OCI-M1 (cell line): ENCODE measurements at places on chromosomes 12 and 14.
A peak's percentile ranks its signal among the peaks of the same experiment; 100 is the strongest.

DNA sequence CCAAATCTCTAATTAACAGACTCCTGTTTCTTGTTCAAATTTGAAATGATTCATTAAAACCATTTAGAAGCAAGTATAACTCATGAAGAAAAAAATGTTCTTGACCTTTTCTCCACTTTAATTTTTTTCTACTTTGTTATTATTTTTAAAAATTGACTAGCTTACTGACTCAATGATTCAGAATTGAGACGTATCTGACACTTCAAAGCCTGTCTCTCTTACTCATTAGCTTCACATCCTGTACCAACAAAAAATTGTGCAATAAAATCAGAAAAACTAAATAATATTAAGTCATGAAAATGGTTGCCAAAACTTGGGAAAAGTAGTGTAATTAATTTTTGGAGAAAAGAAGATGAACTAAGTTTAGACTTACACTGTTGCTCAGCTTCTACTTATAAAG is 331.2 kb downstream of the SLC16A7 start:
- no peak for DNase-seq

GRCh38 chr12:11621797-11622423 is 27.6 kb upstream of the ETV6 start:
- DNase-seq: peak; percentile 35

DNA sequence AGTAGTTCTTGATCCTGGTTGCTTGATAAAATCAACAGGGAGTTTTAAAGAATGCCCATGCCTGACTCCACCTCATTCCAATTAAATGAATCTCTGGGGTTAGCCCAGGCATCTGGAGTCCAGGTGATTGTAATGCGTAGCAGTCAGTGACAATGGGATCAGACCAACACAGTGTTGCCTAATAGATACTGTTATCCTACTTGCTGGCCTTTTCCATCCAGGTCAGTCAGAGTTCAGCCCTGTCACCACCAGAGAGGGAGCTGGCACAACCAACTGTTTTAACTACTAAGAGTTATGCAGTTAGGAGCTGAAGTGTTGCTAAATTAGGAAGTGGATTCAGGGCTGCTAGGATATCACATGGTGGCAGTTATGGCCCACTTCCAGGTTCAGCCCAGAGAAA is 107.1 kb downstream of the GPR135 start:
- DNase-seq: peak; percentile 15

GRCh38 chr12:11771356-11771755 is 121.9 kb downstream of the ETV6 start:
- peak; percentile 13 for DNase-seq

DNA sequence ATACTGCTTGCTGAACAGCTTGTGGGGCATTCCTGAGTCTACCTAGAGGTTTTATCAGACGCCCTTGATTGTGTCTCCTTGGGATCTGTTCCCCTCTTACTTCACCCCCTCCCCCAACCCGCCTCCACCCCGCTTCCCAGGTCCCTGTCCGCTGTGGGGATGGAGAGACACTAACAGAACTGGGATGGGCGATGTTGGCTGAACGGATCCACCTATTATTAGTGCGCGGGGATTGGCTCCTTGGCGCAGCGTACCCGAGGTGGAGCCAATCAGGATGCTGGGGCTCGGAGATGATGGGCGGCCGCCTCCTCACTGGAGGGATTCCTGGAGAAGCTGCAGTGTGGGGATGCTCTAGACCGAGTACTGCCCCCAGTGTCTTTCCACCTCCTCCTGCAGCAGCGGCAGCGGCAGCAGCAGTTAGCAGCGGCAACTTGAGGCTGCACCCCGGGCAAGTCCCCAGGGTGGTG is at the start of gene SYT1:
Gene SYT1 (plus strand): TSS at position 372 of the 467 bp plus-strand sequence.
- DNase-seq: no peak

DNA sequence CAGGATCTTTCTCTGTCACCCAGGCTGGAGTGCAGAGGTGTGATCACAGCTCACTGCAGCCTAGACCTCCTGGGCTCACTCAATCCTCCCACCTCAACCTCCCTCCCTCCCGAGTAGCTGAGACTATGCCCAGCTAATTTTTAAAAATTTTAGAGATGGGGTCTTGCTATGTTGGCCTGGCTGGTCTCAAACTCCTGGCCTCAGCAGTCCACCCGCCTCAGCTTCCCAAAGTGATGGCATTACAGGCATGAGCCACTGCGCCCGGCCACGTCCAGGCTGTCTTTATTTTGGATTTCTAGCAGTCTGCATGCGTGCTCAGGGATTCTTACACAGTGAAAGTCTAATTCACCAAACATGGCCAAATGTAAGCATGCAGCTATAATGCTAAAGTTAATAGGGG is 17.8 kb downstream of the SLC8B1 start:
- no peak for DNase-seq

DNA sequence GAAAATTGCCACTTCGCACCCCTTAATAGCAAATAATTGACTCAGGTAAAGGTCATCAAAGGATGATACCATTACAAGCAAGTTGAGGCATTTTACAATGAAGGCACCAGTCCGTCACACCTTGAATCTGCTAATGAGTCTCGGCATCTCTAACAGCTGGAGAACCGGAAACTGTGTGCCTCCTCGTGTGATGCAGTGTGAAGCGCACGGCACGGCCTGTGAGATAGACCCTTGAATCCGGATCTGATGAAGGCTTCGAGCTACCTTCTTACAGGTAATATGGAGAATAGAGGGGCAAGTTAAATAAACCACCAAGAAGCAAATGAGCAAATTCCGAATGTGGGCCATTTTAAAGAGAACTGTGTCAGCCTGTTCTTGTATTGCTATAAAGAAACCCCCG is 19.8 kb upstream of the TUBA1A start:
- DNase-seq: no peak

GRCh38 chr14:64954491-64955240 is 12.1 kb upstream of the GPX2 start:
- no peak for DNase-seq

DNA sequence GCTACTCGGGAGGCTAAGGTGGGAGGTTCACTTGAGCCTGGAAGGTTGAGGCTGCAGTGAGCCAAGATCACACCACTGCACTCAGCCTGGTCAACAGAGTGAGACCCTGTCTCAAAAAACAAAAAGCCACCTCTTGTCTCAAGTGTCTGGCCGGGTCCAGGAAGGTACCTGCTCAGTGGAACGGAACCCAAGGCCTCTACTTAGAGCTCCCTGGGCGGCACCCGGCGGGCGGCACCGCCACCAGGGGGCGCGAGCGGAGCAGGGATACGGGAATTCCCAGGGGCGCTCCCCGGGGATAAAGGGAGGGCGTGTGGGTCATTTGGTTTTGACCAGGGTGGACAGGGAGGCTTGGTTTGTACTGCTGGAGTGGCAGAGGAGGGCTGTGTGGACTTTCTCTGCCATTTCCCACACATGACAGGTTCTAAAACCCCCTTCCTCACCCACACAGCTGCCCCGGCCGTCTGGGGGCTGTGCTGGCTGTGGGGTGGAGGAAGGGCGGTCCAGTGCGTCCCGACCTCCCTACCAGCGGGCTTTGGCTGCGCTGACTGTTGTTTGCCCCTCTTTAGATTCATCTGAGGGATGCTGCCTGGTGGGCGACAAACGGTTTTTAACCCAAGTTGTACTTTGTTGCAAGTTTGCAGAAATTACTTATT is 91.4 kb downstream of the SETD3 start:
- peak; percentile 56 for DNase-seq

DNA sequence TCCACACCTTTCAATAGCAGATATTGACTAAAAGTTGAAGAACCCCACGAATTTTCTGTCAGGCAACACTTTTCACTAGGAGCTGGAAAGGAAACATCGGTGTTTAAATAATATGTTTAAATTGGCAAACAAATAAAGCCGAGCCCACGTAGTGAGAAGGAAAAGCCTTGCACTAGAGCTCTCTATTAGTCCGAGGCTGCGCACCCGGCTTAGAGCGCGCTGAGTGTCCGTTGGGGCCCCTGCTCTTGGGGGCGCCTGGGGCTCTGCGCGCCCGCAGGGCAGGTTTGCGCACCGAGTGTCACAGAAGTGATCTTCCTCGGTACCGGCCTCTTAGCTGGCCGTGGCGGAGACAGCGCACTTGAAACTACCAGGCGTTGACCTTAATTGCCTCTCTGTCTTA is 6.4 kb downstream of the TTC6 start:
- no peak for DNase-seq

- peak; percentile 25 for DNase-seq
Measured at GRCh38 chr12:24595652-24596235, 353.2 kb downstream of the BCAT1 start.

GRCh38 chr12:124956571-124956970 is 32.4 kb downstream of the DHX37 start:
- no peak for DNase-seq

- no peak for DNase-seq
Measured at GRCh38 chr12:62800707-62801400, 134.1 kb downstream of the PPM1H start.

DNA sequence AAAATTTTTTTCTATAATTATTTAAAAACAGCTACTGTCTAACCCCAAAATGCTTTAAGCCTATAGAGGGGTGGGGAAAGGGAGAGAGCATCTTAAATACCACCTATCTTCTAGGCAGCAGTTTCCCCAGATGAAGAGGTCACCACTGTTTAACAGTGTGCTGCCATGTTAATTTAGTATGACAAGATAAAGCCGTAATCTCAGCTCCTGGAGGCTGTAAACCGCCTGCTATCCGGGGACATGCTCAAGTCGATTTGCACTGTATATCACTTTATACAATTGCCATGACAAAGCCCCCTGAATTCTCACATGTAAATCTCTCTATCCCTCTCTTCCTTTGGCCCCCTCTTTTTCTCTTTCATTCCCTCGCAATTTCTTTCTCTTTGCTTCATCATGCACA is 68.5 kb downstream of the SOX5 start:
- no peak for DNase-seq

- no peak for DNase-seq
Measured at GRCh38 chr12:111720457-111720856, 34.6 kb downstream of the ACAD10 start.

DNA sequence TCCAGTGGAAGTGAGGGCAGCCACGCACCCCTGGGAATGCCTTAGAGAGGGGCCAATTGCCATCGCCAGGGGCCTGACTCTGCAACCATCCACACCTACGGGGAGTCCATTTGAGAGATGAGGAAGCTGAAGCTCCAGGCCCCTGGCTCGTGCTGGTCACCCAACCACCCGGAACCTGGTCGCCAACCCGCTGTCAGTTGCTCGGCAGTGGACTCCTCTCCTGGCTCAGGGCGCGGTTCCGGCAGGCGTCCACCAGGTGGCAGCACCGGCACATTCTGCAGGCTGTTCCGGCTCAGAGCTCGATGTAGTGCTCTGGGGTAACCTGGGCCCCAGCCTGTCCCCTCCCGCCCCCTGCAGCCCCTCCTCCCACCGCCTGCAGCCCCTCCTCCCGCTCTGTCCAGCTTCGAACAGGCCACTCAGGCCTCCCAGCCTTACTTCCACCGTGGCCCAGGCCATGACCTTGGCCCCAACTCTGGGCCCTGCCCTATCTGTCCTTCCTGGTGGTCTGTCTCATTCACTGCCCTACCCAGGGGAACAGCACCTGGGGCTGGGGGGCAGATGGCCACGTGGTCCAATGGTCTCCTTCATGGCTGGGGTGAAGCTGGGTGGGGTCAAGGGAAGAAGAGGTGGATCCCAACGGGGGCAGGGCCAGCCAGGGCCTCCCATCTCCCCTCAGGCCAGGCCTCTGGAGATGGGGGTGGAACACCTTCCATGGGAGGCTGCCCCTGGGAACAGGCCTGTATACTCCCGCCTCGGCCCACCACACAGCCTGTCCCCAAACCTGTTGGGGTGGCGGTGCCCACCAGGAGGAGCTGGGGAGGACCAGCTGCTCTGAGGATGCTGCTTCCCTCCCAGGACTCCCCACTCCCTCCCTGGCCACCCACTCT is 15.7 kb downstream of the SIVA1 start:
- DNase-seq: peak; percentile 86

DNA sequence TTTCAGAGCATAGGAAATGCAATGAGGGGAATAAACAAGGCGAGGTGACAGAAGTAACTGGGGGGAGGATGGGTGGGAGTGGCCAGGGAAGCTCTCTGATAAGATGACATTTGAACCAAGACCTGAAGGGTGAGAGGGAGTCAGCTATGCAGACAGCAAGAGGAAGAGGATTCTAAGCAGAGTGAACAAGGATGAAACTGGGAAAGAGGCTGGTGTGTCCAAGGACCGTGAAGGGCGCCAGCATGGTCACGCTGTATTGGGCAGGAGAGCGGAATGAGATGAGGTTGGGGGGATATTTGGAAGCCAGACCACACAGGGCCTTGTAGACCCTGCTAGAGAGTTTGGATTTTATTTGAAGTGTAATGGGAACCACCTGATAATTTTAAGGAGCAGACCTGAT is 10.5 kb upstream of the PPP1R1A start:
- no peak for DNase-seq

DNA sequence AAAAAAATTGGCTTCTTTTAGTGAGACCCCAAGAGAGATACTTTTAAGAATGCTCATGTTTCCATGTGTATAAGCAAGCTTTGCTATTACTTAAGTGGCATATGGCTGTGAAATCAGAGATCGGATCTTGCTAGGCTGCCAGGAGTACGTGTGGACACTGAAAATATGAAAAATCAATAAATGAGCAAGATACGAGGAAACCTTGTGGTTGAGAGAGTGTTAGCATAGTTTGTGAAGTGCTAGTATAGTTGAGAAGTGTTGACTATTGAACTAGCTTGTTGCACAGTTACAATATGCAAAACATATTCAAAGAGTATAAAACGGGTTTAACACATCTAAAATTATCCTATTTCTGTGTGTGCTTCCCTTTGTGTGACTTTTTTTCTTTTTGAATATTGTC is 230.9 kb upstream of the NOVA1 start:
- no peak for DNase-seq

DNA sequence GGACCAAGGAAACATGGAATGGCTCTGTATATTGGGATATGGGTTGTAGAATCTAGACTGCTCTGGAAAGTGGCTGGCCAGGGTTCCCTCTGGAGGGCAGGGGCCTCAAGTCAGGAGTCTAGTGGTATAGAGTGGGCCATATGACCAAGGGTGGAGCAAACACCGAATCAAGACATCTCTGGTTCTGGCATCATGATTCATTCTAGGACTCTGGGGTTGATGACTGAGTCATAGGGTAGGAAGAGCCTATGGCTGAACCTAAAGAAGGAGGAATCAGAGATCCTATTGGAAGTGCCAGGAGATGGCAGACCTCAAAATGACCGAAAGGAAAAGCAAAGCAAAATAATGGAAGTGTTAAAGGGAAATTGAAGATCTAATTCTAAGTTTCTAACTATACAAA is 356.4 kb upstream of the PRICKLE1 start:
- DNase-seq: no peak

- no peak for DNase-seq
Measured at GRCh38 chr12:1656902-1657301, 27.9 kb downstream of the WNT5B start.

DNA sequence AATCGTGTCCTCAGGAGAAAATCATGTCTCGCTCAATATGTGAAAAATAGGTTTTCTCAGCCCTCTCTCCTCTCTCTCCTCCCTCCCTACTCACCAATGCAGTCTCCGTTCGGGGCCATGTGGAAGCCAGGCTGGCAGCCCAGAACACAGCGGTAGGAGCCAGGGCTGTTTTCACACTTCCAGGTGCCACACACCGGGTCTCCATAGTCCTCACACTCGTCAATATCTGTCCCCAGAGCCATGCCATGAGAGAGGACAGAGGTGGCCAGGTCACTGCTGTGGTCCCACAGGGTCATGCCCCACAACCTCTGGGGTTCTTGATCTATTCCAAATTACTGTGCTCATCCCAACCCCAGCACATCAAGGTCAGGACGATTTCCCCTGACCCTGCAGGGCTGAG is 13.5 kb downstream of the ISCA2 start:
- DNase-seq: no peak
